ENCODE measurements at places on chromosomes 12 and 14.

DNA sequence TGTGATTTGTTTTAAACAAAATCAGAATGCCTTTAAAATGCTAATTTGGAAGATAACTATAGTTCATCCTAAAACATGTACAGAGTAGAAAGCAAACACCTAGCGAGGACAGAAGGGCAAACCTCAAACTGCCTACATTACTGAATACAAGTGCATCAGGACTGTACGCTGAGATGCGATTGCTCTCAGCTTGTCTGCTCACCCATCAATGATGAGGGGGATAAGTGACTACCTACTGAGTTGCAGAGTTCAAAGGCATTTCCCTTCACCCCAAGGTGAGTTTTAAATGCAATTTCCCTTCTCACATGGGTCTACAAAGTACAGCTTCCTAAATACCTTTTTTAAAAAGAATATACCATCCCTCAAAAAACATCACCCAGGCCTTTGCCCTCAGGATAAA is 52.9 kb downstream of the PHLDA1 start:
- DNase-seq = no peak

GRCh38 chr12:45381351-45381750 is 165.5 kb downstream of the ANO6 start:
- DNase-seq = no peak

- DNase-seq = no peak
These were observed 442.4 kb upstream of the FOXG1 start for GRCh38 chr14:28323951-28324741.

DNA sequence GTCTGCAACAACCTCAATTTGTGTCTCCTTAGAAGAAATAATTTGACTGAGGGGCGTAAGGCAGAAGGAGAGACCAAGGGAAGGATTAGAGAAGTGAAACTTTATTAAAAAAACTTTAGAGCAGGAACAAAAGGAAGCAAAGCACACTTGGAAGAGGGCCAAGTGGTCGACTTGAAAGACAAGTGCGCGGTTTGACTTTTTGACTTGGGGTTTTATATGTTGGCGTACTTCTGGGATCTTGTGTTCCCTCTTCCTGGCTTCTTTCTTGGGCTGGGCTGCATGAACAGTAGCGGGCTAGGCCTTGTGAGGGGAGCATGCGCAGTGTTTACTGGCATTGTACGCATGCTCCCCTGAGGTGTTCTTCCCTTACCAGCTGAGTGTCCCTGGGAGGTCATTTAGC is 369.3 kb upstream of the DCN start:
- no peak for DNase-seq

- no peak for DNase-seq
These were observed 55.3 kb upstream of the AMN1 start for GRCh38 chr12:31783996-31784645.

GRCh38 chr12:58500399-58500798 is 419.9 kb downstream of the LRIG3 start:
- no peak for DNase-seq

Data from renal cortical epithelial cell (primary cell).